Esophagus muscularis mucosa (tissue), 4 donors: ENCODE measurements at places on chromosomes 16 and 17. TPM values are rescaled to one million over a fixed set of nuclear protein-coding genes. Genes with fewer than 3 reads are reported as not detected.

The HASPIN gene
- total RNA-seq, result not detected

The CALB2 gene
- total RNA-seq, result 3.0 TPM

The ZNF469 gene
- total RNA-seq, result 1.4 TPM

The ABCC12 gene
- not detected for total RNA-seq

The RHBDL1 gene
- total RNA-seq, result 0.42 TPM

The CDH11 gene
- 42.1 TPM for total RNA-seq

The GPATCH8 gene
- 21.0 TPM for total RNA-seq

The EME1 gene
- not detected for total RNA-seq

The NTHL1 gene
- 11.8 TPM for total RNA-seq

The ST6GALNAC2 gene
- 17.5 TPM for total RNA-seq

GRCh38 chr17:29624586-29624985 lies 1.9 kb upstream of the CORO6 start:
- no peak overlapping the region for H3K4me3 ChIP-seq
- H3K36me3 ChIP-seq, result no peaks in the 10 kb centered on the region
- DNase-seq, result no peak

DNA sequence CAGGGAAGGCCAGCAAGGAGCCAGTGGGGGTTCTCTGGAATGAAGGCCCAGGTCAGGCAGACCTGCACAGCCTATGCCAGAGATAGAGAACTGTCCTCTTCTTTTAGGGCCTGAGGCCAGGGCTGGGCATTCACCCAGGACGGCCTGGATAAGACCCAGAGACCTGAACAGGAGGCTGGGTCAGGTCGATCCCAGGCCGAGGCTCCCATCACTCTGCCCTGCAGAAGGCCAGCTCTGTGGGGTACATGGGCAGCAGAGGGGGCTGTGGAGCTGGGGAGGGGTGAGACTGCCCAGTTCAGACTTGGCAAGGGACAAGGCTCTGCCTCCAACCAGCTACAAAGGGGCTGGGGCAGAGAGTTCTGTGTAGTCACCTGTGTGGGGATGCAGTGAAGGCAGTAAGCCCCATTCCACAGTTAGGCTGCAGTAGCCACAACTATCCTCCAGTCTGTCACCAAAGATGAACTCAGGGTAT lies 14.6 kb downstream of the HSD11B2 start:
- peaks cover 65% of the 10 kb centered on the region for H3K36me3 ChIP-seq
- no peak for DNase-seq
- no peak overlapping the region for H3K4me3 ChIP-seq

DNA sequence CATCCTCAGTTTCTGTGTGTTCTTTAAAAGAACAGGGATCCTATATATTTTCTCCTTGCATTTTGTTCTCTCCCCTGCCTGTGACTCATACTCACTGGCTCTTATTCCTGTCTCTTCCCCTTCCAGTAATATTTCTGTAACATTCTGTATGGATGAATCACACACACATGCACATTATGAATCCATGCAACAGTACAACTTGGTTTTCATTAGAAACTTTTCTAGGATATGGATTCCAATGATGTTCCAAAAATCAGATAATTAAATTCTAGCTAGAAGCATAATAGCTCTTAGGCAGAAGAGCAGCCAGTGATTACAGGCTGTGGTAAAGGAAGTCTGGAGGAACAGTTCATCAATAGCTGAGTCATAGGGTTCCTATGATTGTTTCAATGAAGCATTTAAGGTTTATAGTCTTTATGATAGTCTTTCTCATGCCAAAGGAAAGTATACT lies 119.6 kb upstream of the PMFBP1 start:
- no peaks in the 10 kb centered on the region for H3K36me3 ChIP-seq
- H3K4me3 ChIP-seq, result no peak overlapping the region
- H3K27ac ChIP-seq, result peak overlapping the region; percentile 68
- H3K27me3 ChIP-seq, result no peaks in the 10 kb centered on the region

DNA sequence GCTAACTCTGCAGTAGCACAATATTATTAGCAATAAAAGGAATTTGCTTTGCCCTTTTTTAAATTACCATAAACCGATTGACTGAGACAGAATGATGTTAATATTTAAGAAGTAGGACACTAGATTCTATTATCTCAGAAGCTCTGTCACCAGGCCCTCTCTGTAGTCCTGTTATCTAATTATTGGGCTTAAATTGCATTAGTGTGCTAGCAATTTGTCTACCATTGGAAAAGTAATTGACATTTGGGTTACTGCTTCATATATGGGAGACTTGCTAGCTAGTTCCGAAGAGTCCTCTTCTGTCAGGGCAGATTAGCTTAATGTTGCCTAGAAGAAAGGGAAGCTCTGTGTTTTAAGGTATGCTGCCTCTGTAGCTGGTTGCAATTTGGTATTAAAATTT lies 1107.3 kb upstream of the EEF2KMT start:
- no peaks in the 10 kb centered on the region for H3K27me3 ChIP-seq
- no peak overlapping the region for H3K4me3 ChIP-seq
- H3K36me3 ChIP-seq, result no peaks in the 10 kb centered on the region
- no peaks in the 10 kb centered on the region for H3K4me1 ChIP-seq
- DNase-seq, result no peak

- no peak overlapping the region for H3K27ac ChIP-seq
- no peaks in the 10 kb centered on the region for H3K36me3 ChIP-seq
- DNase-seq, result no peak
- H3K27me3 ChIP-seq, result peaks cover 18% of the 10 kb centered on the region
- H3K4me1 ChIP-seq, result no peaks in the 10 kb centered on the region
- no peak overlapping the region for H3K4me3 ChIP-seq
Observed at GRCh38 chr17:8879410-8879809, 11.9 kb upstream of the PIK3R6 start.

GRCh38 chr16:6066652-6067051 lies 969.1 kb upstream of the EEF2KMT start:
- H3K4me1 ChIP-seq, result no peaks in the 10 kb centered on the region
- no peaks in the 10 kb centered on the region for H3K27me3 ChIP-seq
- no peak for DNase-seq
- H3K27ac ChIP-seq, result no peak overlapping the region

DNA sequence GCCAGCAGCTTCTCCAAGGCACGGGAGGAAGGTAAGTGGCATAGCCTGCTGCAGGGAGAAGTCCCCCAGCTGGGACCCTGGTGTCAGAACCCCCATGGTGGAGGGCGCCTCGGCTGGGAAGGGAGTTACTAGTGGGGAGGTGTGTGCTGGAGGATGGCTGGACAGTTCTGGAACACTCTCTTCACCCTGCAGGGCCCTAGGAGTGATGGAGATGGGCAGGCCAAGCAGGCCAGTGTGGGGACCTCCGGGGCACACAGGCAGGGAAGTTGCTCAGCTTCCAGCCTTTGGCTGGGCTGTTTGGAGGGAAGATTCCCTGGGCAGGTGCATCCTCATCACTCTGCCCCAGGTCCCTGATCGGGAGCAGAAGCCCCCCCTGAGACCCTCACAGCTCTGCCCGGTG lies 696 bp downstream of the C17orf99 start:
- H3K27me3 ChIP-seq, result no peaks in the 10 kb centered on the region
- no peaks in the 10 kb centered on the region for H3K36me3 ChIP-seq
- no peak overlapping the region for H3K27ac ChIP-seq

DNA sequence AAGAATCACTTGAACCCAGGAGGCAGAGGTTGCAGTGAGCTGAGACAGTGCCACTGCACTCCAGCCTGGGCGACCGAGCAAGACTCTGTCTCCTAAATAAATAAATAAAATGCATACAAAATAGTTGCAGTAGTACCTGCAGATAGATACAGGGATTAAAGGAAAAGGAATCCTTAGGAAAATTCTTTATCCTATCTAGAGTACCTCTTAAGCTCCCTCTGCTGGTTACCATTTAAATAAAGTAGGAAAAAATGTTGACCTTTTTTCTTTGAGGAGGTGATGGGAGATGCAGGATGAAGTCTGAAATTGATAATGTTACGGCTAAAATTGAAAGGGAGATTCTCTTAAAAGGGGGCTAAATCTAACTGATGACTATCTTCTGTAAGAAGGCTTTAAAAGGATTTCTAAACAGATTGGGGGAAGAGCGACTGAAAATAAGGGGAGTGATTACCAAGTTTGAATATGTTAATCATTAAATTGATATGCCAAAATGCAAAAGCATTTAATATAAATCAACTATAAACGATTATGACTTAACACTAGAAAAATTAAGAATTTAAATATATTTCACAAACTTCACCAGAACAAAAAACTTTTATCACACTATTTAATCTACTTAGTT lies 29.4 kb downstream of the C16orf87 start:
- H3K36me3 ChIP-seq, result no peaks in the 10 kb centered on the region
- H3K27me3 ChIP-seq, result no peaks in the 10 kb centered on the region
- no peak overlapping the region for H3K27ac ChIP-seq

- H3K36me3 ChIP-seq, result no peaks in the 10 kb centered on the region
- H3K27me3 ChIP-seq, result no peaks in the 10 kb centered on the region
- no peaks in the 10 kb centered on the region for H3K4me1 ChIP-seq
Observed at GRCh38 chr16:77336637-77337036, 98.2 kb downstream of the ADAMTS18 start.

DNA sequence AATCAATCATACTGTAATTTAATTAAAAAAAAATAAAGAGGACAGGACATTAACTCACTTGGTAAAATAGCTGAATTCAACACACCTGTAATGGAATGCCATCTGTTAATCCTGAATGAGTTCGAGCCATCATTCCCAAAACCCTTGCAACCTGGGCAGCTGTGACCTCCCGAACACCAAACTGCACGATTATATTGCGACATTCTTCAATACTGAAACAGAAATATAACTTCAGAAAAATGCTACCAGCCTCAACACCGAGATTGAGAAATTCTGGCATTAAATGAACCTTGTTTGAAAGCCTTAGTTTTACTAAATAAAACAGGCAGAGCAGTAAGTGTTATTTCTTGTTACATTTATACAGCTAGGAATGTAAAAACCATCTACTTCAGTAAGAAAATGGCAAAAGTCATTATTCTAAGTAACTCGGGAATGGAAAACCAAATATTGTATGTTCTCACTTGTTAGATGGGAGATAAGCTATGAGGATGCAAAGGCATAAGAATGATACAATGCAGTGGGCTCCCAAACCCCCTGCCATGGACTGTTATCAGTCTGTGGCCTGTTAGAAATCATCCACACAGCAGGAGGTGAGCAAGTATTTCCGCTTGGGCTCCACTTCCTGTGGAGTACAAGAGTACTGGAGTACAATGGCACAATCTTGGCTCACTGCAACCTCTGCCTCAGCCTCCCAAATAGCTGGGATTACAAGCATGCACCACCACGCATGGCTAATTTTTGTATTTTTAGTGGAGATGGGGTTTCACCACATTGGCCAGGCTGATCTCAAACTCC lies 46.5 kb downstream of the CNOT1 start:
- peaks cover 97% of the 10 kb centered on the region for H3K36me3 ChIP-seq
- H3K27ac ChIP-seq, result no peak overlapping the region
- H3K4me3 ChIP-seq, result no peak overlapping the region

GRCh38 chr17:35192708-35193107 lies 1.5 kb downstream of the SLC35G3 start:
- H3K36me3 ChIP-seq, result peaks cover 8% of the 10 kb centered on the region
- H3K4me1 ChIP-seq, result no peaks in the 10 kb centered on the region
- H3K4me3 ChIP-seq, result no peak overlapping the region
- no peaks in the 10 kb centered on the region for H3K27me3 ChIP-seq
- no peak for DNase-seq

- no peaks in the 10 kb centered on the region for H3K36me3 ChIP-seq
- DNase-seq, result no peak
- peaks cover 15% of the 10 kb centered on the region for H3K4me1 ChIP-seq
Observed at GRCh38 chr17:15958484-15958854, 13.5 kb downstream of the ADORA2B start.

DNA sequence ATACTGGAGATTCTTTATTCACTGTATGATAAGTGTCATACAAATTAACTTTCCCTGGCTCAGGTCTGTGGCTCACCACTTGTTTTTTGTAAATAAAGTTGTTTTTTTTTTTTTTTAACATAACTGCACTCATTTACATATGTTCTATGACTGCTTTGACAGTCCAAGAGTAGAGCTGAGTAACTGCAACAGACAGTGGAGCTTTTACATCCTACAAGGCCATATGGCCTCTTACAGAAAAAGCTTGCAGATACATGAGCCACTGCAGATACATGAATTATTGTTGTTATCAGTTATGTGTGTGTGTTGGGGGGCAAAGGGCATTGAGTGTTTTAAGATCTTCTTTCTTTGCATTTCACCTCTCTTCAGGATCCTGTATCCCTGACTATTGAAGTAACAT lies 311.7 kb downstream of the BCAS3 start:
- no peaks in the 10 kb centered on the region for H3K4me1 ChIP-seq
- no peak overlapping the region for H3K27ac ChIP-seq
- no peaks in the 10 kb centered on the region for H3K27me3 ChIP-seq
- no peak for DNase-seq
- H3K36me3 ChIP-seq, result no peaks in the 10 kb centered on the region

- no peak for DNase-seq
- H3K36me3 ChIP-seq, result peaks cover 23% of the 10 kb centered on the region
- H3K4me1 ChIP-seq, result peaks cover 32% of the 10 kb centered on the region
- H3K27me3 ChIP-seq, result no peaks in the 10 kb centered on the region
- peak overlapping the region; percentile 82 for H3K27ac ChIP-seq
- H3K4me3 ChIP-seq, result peak overlapping the region; percentile 77
Observed at GRCh38 chr17:17494870-17495535, 1.2 kb downstream of the RASD1 start.

GRCh38 chr16:69084289-69084688 lies 21.2 kb upstream of the HAS3 start:
- no peak for DNase-seq
- H3K27me3 ChIP-seq, result no peaks in the 10 kb centered on the region
- H3K36me3 ChIP-seq, result no peaks in the 10 kb centered on the region

DNA sequence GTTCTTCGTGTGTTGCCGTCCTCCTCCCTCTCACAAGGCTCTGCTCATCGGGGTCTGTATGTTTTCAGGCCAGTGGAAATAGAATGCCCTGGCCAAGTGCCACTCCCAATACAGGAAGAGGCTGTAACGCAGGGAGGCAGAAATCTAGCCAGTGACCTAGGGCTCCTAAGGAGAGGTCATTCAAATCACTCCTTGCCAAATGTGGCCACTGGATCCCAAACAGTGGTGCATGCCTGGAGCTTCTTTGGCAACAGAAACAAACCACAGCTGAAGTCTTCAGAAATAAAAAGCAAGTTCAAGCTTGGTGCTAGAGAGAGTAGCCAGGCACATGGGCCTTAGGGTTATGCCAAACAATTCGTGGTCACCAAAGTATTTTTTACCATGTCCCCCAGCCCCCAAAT lies 66.1 kb downstream of the SMG6 start:
- peaks cover 29% of the 10 kb centered on the region for H3K36me3 ChIP-seq
- H3K4me3 ChIP-seq, result no peak overlapping the region
- H3K27me3 ChIP-seq, result no peaks in the 10 kb centered on the region
- peaks cover 77% of the 10 kb centered on the region for H3K4me1 ChIP-seq
- no peak for DNase-seq

DNA sequence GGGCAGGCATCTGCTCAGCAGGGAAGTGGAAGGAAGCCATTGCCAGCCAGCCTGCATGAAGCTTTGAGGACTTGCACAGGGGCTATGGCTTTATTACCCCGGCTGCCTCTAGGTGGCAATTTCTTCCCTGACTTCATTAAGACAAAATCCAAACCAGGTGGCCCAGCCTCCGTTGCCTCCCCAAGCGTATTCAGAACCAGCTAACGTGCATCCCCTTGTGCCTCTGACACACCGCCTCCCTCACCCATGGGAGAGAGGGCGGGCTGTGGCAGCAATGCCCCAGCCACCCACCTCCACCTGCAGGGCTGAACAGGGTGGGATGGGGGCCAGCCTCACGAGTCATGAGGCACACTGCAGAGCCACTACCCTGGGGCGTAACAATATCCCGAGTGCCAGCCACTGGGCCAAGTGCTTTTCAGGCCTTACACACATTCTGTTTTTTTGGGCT lies 6.8 kb downstream of the KIFC3 start:
- H3K4me3 ChIP-seq, result no peak overlapping the region
- no peak overlapping the region for H3K27ac ChIP-seq
- peaks cover 43% of the 10 kb centered on the region for H3K4me1 ChIP-seq

GRCh38 chr17:77697480-77698400 lies 260.8 kb upstream of the TNRC6C start:
- H3K27ac ChIP-seq, result no peak overlapping the region
- H3K4me1 ChIP-seq, result peaks cover 23% of the 10 kb centered on the region
- DNase-seq, result no peak
- H3K4me3 ChIP-seq, result no peak overlapping the region
- no peaks in the 10 kb centered on the region for H3K36me3 ChIP-seq
- no peaks in the 10 kb centered on the region for H3K27me3 ChIP-seq
